CD4-positive, alpha-beta memory T cell (primary cell): ENCODE measurements at places on chromosomes 4 and X.

GRCh38 chrX:155313766-155314165 lies 20.6 kb downstream of the CLIC2 start:
- DNase-seq: no peak

DNA sequence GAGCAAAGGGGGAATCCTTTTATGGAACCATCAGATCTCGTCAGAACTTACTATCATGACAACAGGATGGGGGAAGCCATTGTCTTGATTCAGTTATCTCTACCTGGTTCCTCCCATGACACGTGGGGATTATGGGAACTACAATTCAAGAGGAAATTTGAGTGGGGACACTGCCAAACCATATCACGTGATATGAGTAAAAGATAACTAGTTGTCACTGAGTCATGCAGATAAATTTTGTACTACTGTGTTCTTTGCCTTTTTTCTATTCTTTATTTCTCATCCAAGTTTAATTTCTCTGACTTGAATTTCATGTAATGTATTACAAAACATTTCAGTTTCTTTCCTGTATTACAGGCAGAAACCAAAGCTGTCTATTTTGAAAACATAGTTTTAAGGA lies 383.2 kb downstream of the EPHA5 start:
- DNase-seq: no peak

DNA sequence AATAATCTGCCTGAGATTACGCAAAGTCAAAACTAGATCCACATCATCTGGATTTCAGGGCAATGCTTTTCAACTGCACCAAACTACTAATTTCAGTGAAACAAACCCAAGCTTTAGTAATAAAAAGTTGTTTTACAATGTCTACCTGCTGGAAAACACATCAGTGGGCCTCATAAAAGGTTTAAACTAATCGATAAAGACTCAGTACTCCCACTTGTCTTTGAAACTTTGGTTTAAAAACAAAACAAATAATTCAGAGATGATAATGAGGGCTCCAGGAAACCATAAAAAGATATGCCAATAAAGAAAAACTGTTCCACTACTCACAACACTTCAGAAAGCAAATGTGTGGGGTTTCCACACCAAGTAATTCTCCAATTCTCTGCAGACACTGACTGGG lies 10.2 kb downstream of the PSMD10 start:
- DNase-seq: no peak

DNA sequence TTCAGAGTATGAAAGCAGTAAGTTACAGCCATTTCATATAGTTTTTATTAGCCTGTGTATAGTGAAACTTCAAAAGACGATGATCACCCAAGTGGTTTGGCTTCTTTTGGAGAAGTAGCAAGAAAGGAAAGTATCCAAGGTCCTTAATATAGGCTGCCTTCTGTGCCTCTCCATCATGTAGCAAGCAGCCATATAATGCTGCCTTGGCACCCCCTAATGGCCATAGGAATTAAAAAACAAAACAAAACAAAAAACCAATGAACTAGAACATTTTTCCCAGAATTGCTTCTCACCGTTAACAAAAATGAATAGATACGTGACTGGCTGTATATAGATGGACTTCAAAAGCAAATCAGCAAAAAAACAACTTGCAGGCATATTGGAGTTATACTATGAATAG lies 18.9 kb downstream of the LAMP2 start:
- peak; percentile 21 for DNase-seq

DNA sequence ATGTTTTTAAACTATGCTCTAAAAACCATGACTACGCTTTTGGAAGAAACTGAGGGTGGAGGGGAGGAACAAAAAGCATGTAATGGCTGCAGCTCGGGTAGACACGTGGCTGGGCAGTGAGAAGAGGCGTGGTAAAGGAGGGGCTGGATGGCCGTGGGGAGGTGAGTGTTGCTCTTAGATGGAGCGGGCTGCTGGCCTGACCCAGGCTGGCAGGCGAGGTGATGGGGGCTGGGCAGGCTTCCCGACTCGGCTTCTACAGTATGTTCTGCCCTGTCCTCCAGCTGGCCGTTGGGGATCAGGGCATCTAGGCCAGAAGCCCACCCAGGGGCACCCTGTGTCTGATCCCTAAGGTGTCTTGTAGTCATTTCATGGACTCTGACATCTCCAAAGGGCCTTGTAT lies 60.7 kb downstream of the EFHC2 start:
- no peak for DNase-seq

DNA sequence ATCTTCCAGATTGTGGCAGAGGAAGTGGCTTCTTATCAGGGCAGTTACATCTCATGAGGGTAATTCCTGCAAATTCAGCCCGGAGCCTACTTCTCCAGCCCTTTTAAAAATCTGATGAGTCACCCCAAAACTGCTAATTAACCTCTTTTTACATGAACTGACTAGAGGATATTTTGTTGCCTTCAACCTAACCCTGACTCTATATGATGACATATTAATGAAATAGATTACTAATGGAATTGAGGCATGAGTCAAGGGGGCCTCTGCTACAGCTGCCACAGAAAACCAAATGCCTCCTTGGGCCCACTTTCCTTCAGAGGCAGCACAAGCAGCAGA lies 72.5 kb downstream of the QRFPR start:
- no peak for DNase-seq

GRCh38 chrX:111445485-111445884 lies 33.5 kb upstream of the DCX start:
- DNase-seq: peak; percentile 34

DNA sequence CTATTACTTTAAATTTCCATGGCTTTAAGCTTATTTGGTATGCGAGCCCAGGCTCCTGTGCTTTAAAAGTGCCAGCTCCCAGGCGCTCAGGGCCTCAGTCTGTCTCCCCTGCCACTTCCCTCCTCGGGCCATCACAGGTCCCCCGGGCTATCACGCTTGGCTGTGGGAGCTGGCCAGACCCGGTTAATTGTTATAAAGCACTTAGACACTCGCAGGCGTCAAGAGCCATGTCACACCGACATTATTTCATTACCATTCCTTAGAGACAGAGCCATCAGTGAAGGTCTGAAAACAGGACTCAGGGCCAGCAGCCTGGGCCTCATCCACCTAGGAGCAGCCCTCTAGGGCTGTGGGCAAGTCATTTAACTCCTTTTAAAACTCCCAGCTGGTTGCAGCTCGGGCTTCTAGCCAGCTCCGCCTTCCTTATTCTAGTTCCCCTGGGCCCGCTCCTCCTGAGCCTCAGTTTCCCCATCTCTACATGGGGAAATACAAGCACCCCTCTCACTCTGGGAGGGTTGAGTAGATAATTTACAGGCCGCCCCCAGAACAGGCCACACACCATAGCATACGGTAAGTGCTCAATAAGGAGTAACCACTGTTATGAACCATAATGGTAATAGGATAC lies 99.0 kb downstream of the HMX1 start:
- no peak for DNase-seq

GRCh38 chr4:81164126-81164525 lies 50.9 kb downstream of the PRKG2 start:
- DNase-seq: no peak

DNA sequence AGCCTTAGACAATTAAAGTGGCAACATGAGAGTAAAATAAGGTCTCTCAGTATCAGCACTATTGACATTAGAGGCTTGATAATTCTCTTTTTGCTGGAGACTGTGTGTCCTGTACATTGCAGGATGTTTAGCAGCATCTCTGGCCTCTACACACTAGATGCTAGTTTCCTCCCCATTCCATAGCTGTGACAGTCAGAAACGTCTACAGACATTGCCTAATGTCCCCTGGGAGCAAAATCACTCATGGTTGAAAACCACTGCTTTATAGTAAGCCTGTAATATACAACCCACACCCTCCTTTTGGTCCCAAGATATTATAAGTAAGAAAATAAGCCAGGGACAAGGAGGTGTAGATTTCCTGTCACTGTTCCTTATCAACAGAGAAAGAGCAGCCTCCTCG lies 166.0 kb downstream of the FRMPD4 start:
- DNase-seq: no peak

DNA sequence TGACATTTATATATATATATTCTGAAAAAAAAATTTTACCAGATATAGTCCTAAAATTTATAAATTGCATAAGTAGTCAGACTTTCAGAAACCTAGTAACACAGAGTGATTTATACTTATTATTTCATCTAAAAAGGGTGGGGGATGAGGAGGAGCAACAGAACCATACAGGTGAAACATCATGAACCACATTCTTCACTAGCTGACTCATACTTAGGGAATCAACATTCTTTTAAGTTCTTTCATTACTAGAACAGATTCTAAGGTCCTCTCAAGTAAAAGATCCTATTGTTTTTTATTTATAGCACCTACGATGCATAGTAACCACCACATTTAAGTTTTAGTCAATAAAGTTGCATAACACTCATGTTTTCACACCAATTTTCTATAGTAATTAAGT lies 166.1 kb downstream of the LRBA start:
- DNase-seq: no peak
